Astrocyte (in vitro differentiated cells and primary cell): ENCODE measurements at places on chromosomes 2 and 18. TPM values are rescaled to one million over a fixed set of nuclear protein-coding genes. Genes with fewer than 3 reads are reported as not detected.
A peak's percentile ranks its signal among the peaks of the same experiment; 100 is the strongest.

Gene CPO
- total RNA-seq: not detected in 2 replicates

Gene TRIM43
- 0.70 TPM in 1 of 2 replicates, not detected in the other for total RNA-seq

Gene KCNIP3
- 0.68 and 1.5 TPM in 2 replicates for total RNA-seq

GRCh38 chr2:24930768-24931167, 10.7 kb upstream of the ADCY3 start:
- H3K4me3 ChIP-seq: no peak overlapping the region
- H3K36me3 ChIP-seq: no peaks in the 10 kb centered on the region
- H3K4me1 ChIP-seq: peaks cover 8% of the 10 kb centered on the region
- peak; percentile 27 for DNase-seq

- H3K27ac ChIP-seq: no peak overlapping the region
- H3K4me1 ChIP-seq: no peaks in the 10 kb centered on the region
- H3K36me3 ChIP-seq: no peaks in the 10 kb centered on the region
- no peaks in the 10 kb centered on the region for H3K27me3 ChIP-seq
- no peak overlapping the region for H3K4me3 ChIP-seq
Measured at GRCh38 chr18:10213526-10213925, 240.9 kb upstream of the APCDD1 start.

DNA sequence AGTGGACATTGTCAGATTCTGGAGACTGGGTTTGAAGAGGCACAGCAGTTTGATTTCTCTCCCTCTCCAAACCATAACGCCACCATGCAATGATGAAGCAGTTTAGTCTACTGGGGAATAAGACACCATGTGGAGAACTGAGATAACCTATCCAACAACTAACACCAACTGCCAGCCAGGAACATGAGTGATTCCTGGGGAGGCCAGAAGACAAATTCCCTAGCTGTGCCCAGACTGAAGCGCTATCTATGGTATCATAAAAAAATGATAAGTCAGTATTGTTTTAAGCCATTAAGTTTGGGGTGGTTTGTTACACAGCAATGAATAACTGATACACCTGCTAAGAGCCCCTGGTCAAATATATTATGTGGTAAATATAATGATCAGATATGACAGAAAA, 129.3 kb downstream of the EXOC6B start:
- H3K27ac ChIP-seq: no peak overlapping the region
- H3K4me3 ChIP-seq: no peak overlapping the region
- H3K4me1 ChIP-seq: peaks cover 9% of the 10 kb centered on the region
- DNase-seq: no peak
- no peaks in the 10 kb centered on the region for H3K27me3 ChIP-seq

DNA sequence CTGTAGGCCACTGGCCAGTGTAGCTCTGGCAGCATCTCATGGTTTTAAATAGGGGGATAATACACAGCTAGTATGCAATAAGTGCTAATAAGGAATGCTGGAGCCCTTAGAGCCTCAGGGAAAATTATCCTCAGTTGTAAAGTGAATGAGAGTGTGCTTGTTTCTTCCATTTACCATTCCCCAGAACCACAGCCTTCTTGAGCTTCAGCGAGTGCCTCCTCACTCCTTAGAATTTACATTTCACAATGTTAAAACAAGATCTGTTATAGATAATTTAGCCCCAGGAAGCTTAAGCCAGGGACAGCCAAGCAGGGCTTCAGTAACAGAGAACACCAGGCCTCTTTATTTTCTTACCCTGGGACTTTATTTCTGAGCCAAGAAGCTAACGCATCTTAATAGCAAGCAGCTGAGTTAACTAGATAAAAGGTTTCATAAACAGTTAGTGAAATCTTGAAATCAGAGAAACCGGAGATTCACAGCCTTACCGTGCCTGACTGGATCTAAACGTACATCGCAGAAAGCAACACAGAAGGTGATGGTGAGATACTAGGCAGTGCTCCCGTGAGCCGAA, 535.2 kb downstream of the TDRD15 start:
- H3K27ac ChIP-seq: no peak overlapping the region
- H3K36me3 ChIP-seq: no peaks in the 10 kb centered on the region
- no peak for DNase-seq
- no peak overlapping the region for H3K4me3 ChIP-seq
